Glomerular endothelial cell (primary cell): ENCODE measurements at places on chromosomes 6 and 20.

DNA sequence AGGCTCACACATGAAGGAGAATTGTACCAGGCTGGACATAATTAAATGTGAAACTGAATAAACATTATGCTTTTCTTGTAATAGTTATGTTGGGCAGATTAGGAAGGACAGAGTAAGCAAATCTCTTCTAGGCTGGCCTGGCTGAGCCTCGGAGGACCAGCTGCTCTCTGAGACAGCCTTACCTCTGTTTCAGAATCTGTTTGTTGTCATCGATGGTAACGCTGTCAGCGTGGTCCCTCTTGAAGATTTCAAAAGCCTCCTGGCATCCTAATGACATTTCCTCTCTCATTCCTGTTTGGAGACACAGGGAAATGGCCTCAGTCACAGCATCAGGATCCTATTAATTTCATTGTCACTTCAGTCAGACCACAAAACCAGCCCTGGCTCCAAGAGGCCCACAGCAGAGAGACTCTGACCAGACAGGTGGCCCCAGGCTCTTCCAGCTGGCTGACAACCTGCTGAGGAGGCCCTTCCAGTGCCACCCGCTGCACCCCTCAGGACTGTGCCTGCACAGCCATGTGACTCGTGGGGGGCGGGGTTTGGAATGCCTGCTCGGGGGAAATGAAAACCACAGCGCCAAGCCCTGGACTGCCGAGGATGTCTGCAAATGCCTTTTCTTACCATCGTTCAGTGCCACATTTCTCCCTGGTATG lies 108.5 kb upstream of the KCNK16 start:
- DNase-seq = no peak

- DNase-seq = no peak
These were observed 713.6 kb downstream of the QKI start for GRCh38 chr6:164128101-164128500.

GRCh38 chr6:134359302-134359701 lies 41.4 kb upstream of the SGK1 start:
- no peak for DNase-seq

DNA sequence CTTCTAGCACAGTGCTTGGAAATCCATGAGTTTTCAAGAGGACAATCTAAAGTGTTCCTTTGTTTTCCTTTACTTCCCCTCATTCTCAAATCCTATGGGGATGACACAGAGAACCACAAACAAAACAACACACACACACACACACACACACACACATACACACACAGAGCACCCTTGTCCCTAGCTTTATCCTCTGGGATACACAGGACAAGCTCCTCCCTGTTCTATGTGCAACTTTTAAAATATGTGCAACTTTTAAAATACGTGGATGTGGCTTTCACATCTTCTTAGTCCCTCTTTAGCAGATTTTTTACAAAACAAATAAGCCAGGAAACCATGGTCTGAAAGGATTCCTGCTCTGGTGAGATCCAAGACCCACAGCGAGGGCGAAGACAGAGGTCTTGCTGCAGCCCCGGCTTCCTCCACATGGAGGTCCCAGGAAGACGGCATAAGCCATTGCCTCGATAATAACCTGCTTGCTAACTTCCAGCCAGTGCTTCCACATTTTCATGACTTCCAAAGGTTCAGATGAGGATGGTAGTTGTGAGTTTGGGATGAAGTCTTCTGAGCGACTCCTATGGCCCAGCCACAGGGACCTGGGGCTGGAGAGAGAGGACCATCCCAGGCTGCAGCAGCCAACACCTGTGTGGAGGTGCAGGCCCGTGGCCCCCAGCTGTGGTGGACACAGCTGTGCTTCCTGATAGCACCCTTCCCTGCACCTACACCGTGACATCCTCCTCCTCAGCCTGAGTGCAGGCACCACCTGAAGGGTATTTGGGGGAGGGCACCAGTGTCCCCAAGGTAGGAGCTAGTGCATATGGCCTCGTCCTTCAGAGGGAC lies 62.8 kb upstream of the CD93 start:
- DNase-seq = no peak

GRCh38 chr6:122264557-122264956 lies 134.9 kb upstream of the HSF2 start:
- DNase-seq = no peak

- DNase-seq = no peak
These were observed 35.6 kb upstream of the SLCO4A1 start for GRCh38 chr20:62606551-62607201.
